ENCODE measurements at places on chromosomes 4 and X. TPM values are rescaled to one million over a fixed set of nuclear protein-coding genes. Genes with fewer than 3 reads are reported as not detected.

Gene PRDM5
- total RNA-seq, result 18.8 TPM

Gene HMGN5
- 5.5 TPM for total RNA-seq

DNA sequence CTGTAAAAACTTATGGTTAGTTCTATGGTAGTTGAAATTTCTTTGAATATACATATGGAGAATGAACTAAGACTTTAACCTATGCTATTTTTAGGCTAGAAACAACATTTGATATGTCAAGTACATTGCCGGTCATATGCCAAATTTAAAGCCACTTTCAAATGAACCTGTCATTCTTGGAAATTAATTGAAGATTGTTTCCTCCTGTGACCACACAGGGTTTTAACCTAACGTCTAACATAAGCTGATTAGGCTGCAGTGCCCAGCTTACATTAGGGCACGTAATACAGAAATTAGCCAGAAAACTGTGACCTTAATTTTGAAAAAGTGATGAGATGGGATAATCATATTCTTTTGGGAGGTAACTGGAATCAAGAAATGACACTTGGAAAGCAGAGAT, 645.9 kb downstream of the FSTL5 start:
- no peak for DNase-seq

GRCh38 chrX:19334945-19335626, 8.6 kb upstream of the PDHA1 start:
- no peak for DNase-seq

- DNase-seq, result no peak
Observed at GRCh38 chr4:26542991-26543390, 40.9 kb upstream of the TBC1D19 start.

DNA sequence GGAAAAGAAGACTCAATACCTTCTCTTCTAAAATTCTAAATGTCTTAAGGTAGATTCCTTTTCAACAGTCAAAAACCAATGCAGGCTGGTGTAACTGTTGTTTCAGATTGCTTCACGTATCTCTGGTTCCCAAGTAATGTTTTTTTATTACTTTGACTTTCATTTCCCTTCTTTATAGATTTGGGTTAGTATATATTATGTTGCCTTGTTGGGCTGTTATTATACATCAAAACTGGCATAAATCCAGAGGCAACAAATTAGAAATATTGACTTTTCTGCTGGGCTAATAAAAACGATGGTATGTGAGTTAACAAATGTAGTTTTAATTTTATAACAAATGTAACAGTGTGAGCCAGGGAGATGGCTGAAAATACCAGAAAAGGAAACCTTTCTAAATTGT, 444.7 kb upstream of the TENM3 start:
- DNase-seq, result no peak

GRCh38 chr4:132498215-132498614, 650.9 kb upstream of the PCDH10 start:
- no peak for DNase-seq

Gene ARR3
- not detected for total RNA-seq

- no peak for DNase-seq
Observed at GRCh38 chr4:75821966-75822365, 80.3 kb downstream of the PPEF2 start.

DNA sequence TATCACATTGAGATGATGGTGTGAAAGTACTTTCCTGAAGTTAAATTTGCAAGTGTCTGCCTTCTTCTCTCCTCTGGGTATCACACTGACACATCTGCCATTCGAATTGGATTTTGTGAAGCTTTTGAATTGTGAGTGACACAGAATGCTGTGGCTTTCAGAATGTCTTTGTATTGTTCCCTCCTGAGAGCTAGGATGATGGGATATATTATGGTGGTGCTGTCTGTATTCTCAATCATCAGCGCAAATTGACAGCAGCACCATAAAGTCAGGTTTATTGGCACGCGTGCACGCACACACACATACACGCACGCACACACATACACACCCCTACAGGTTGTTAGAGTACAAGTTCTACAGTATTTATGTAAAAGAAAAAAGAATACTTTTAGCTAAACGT, 143.3 kb downstream of the AWAT2 start:
- no peak for DNase-seq

Gene CYLC1
- total RNA-seq, result not detected

GRCh38 chrX:111365770-111366325, 46.1 kb downstream of the DCX start:
- DNase-seq, result no peak

Gene GIMD1
- total RNA-seq, result not detected

- no peak for DNase-seq
Observed at GRCh38 chr4:87490664-87491369, 38.4 kb downstream of the SPARCL1 start.

DNA sequence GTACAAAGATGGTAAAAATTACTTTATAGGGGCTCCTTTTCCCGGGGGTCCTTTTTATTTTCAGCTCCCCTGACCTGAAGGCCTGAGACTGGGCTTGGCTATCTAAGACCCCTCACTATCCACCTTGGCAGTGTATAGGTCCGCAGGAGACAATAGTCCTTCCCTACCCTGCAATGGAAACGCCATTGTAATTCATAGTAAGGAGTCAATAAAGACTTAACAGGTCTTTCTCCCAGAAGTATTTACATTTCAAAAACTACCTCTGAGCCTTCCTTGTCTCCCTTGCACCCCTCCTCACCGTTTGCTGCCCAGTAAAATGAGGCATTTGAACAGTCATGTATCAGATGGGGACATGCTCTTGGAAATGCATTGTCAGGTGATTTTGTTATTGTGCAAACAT, 401.2 kb upstream of the CNKSR2 start:
- no peak for DNase-seq

GRCh38 chr4:38867478-38868058, at the start of gene FAM114A1:
FAM114A1 (plus strand) TSS chr4:38867806; CDS start chr4:38878079, 10,273 bp downstream.
- peak; percentile 91 for DNase-seq

DNA sequence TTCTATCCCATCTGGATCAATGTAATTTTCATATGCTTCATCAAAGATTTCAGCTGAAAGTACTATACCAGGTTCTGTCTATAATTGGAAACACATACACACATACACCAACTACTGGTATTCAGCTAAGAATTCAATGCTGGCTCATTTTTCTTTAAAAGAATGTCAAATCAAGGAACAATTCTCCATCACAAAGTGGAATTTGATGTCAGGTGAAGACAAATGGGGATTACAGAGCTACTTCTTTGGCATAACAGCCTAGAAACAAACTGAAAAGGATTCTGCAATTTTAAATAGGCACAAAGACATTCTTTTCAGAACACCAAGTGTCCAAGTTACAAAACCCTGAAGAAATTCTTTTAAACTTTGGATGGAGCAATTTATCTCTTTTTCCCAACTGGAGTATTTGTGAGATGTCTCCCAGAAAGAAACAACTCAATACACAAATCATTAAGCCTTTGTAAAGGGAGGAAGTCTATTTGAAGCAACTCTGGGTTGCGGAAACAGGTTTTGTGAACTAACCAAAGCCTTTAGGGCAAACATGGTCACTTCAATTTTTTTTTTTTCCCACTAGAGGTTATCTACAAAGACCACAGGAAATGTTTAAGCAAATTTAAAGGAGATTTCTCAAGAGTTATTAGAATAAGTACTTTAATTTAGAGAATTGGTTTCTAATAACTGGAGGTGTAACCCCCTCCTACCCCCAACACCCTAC, 1.9 kb upstream of the FAM9C start:
- DNase-seq, result no peak

GRCh38 chr4:66048861-66049260, 378.6 kb upstream of the EPHA5 start:
- no peak for DNase-seq

Gene GRID2
- 0.47 TPM for total RNA-seq

GRCh38 chr4:173998471-173999144, 284.9 kb downstream of the FBXO8 start:
- DNase-seq, result no peak

Gene TCEAL6
- total RNA-seq, result not detected

DNA sequence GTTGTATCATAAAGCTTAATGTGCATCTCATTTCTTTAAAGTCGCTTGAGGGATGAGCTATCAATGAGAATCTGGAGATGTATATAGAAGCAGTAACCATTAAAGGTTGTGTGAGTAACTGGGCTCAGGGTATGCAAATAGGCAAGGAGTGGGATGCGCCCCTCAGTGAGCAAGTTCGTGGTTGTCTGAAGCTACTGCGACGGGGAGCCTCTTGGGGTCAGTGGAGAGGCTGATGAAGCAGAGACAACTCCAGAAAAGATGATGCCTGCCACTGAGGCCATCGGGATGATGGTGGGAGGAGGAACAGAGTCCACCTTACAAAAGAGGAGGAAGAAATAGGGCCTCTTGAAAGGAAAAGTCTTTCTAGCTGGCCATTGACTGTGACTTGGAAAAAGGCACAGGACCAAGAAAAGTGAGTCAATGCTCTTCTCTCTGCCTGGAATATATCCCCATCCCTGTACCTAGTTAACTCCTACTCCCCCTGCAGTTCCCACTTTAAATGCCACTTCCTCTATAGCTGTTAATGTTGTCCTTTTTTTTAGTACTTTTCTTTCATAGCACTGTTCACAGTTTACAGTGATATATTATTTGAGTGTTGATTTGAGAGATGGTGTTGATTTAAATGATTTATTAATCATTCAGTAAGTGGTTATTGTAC, 51.4 kb upstream of the LSM6 start:
- no peak for DNase-seq

DNA sequence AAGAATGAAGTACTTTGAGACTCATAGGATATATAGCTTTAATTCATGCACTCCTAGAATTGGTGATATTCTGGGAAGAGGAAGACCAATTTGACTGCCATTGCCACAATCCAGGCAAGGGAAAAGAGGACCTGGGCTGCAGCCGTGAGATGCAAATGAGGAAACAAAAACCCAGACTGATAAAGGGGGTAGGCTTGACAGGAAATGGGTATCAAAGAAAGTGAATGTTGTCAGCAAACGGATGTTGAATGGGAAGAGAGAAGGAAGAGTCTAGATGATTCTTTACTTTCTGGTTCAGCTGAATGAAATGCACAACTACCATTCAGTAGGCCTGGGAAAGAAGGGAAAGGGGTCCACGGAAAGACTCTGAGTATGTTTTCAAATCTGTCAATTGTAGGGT, 17.1 kb upstream of the ARHGEF6 start:
- DNase-seq, result no peak

GRCh38 chrX:106791495-106791894, 11.0 kb upstream of the TBC1D8B start:
- DNase-seq, result no peak

GRCh38 chr4:4734425-4734824, 125.0 kb upstream of the MSX1 start:
- no peak for DNase-seq

Gene ATOH1
- not detected for total RNA-seq

Gene DACH2
- 0.29 TPM for total RNA-seq

DNA sequence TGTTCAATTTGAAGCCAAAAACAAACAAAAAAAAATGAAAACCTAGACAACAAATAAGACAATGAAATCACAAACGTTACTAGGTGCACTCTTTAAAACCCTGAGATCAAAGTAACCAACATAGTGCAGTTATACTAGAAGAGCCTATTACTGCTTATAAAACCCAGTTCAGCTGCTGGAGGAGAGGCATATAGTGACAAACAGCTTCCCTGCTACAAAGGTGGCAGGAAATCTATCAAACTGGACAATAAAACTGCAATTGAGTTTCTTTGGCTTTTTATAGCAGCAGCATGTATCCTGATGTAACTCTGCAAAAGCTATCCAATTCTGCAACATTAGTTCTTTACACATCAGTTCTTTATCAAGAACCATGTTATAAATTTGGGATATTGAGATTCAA, 155.6 kb downstream of the LRBA start:
- no peak for DNase-seq

DNA sequence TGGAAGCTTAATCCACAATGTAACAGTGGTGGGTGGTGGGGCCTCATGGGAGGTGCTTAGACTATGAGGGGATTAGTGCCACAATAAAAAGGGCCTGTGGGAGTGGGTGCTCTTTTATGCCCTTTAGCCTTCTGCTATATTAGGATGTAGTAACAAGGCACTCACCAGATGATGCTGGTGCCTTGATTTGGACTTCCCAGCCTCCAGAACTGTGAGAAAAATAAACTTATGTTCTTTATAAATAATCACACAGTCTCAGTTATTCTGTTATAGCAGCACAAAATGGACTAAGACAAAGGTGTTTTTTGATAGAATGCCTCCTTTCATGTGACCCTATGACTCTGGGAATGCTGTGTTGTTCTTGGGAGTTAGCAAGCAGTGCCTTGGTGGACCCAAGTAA, 89.8 kb downstream of the STIM2 start:
- no peak for DNase-seq

DNA sequence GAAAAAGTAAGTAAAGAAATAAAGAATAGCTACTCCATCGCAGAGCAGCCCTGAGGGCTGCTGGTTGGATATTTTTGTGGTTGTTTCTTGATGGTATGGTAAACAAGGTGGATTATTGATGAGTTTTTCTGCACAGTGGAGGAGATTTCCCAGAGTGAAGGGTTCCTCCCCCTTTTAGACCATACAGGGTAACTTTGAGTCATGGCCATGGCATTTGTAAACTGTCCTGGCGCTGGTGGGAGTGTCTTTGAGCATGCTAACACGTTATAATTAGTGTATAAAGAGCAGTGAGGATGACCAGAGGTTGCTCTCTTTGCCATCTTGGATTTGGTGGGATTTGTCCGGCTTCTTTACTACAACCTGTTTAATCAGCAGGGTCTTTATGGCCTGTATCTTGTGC, 128.2 kb downstream of the ASMT start:
- DNase-seq, result no peak

- DNase-seq, result no peak
Observed at GRCh38 chrX:2576793-2577192, 76.0 kb upstream of the DHRSX start.

DNA sequence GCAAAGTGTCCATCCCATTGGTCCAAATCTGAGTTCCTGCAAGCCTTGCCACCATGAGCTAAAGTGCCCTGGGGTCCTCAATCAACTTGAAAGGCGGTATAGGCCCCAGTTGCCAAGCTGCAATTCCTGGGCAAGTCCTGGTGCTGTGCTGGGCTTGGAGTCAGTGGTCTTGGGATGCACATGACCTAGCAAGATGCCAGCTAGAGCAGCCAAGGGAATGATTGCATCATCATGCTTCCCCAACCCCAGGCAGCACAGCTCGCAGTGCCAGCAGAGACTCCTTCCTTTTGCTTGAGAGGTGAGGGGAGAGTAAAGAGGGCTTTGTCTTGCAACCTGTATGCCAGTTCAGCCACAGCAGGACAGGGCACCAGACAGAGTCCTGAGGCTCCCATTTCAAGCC, 50.5 kb downstream of the KCNIP4 start:
- DNase-seq, result peak; percentile 26

- no peak for DNase-seq
Observed at GRCh38 chr4:5385741-5386311, 322.5 kb downstream of the EVC2 start.

Gene F8A3
- 6.1 TPM for total RNA-seq

DNA sequence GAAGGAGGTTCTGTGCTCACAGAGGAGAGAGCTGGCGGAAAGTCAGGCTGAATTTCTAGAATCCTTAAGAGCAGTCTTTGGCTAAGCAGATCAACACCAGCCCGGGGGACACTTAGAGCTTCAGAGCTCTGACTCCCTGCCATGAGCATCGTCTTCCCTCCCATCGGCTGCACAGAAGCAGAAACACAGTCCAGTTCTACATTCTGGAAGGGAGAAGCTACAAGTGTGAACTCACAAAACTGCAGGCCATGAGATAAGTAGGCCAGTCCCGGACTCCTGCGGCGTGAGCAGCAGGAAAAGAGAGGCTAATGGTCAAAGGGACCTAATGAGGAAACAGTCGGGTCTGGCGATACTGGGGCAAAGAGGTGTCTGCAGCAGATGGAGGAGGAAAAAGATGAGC, 211.5 kb downstream of the DHX15 start:
- DNase-seq, result no peak

Measured in right cardiac atrium (tissue), 5 donors.